ENCODE measurements at places on chromosomes 7 and 10.

GRCh38 chr7:19762631-19763030, 10.8 kb downstream of the TMEM196 start:
- no peak for DNase-seq

DNA sequence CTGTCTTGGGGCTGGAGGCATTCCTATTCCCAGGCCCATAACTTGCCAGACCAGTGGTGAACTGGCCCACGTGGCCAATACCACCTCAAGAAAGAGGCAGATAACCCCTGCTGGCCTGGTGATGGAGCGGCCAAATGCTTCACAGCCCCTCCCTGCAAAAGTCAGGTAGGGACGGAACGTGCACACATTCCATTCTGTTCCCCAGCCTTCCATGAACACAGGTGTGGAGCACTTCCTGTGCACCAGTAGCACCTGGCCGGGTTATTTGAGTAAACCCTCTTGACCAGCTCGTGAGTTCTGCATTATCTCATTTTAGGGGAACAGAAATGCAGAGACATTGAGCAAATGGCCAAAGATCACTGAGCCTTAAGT, 134.4 kb downstream of the SH3PXD2A start:
- DNase-seq: no peak

GRCh38 chr10:98055841-98056516, 25.6 kb upstream of the CRTAC1 start:
- no peak for DNase-seq

- DNase-seq: no peak
These were observed 34.5 kb upstream of the MEOX2 start for GRCh38 chr7:15720849-15721471.

GRCh38 chr10:72069751-72070526, 18.4 kb downstream of the SPOCK2 start:
- DNase-seq: no peak

- DNase-seq: peak; percentile 36
These were observed 421.4 kb downstream of the SDK1 start for GRCh38 chr7:3722396-3722922.

DNA sequence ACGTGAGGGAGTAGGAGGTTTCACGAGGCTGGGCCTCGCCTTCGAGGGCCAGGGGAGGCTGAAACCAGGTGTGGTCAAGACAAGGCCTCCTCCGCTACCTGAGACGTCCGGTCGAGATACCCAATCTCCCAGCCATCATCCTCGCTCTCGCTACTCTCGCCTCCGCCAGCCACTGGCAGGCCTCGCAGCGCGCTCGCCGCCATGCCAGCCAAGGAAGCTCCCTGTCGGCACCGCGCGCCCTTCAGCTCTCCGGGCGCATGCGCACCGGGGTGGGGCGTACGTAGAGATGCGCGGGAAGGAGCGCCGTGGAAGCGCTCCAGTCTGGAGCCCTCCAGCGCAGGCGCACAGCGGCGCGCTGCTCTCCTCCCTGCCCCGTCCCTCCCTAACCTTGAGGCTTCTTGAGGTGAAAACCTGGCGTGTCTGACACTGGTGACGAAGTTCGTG, at the start of gene ASZ1:
TSS of gene ASZ1 (minus strand) at position 236 of the 444 bp plus-strand sequence. CDS start at position 203, 33 bp downstream.
- no peak for DNase-seq

DNA sequence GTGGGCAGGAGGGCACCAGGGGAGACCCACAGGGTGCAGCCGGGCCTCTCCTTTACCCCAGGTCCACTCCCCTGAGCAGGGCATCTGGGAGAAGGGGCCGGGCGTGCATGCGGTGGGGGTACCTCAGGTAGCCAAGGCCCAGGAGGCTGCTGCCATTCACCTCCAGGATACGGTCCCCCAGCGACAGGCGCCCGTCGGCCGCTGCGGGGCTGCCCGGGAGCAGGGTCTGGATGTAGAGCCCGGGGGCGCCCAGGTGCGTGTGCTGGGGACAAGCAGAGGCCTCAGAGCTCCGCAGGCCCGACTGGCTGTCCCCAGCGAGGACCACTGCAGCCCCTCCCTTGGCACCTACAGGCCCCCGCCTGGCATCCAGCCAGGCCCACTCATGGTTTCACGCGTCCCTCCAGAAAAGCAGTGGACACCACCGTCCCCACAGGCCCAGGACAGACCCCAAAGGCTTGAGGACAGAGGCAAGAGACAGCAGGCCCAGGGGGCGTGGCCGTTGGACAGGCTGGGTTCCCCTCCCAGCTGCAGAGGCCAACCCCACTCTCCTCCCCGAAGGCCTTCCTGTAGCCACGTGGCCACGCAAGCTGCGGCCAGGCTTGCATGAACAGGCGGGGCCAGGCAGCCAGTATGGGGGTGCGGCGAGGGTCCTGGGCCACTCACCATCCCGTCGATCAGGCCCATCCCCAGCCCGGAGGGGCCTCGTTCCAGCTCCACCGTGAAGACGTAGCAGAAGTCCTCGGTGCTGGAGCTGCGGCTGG, 24.3 kb downstream of the AP5Z1 start:
- DNase-seq: no peak

- DNase-seq: no peak
These were observed 638.1 kb upstream of the POT1 start for GRCh38 chr7:125567686-125568085.

DNA sequence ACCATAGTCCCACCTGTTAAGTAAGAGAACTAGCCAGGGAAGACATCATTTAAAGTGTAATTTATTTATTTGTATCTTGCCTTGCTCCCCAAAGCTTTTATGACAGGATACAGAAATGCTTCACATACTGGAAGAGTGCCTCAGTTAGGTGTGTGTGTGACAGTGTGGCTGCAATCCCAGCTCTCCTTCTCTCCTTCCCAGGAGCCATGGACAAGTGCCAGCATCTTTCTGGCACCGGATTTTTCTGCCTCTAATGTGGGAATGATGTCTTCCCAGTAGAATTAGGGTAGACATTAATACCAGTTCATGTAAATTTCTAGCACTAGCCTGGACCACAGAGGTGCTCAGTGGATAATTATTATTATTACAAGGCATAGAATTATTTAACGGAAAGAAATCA, 30.3 kb upstream of the ATXN7L1 start:
- no peak for DNase-seq

Data from activated T-cell treated with anti-CD3 and anti-CD28 coated beads, Interleukin-2, amount 50 U/mL, for 1 hour (primary cell).